NCI-H1930 (cell line): ENCODE measurements at places on chromosomes 6 and 20.

DNA sequence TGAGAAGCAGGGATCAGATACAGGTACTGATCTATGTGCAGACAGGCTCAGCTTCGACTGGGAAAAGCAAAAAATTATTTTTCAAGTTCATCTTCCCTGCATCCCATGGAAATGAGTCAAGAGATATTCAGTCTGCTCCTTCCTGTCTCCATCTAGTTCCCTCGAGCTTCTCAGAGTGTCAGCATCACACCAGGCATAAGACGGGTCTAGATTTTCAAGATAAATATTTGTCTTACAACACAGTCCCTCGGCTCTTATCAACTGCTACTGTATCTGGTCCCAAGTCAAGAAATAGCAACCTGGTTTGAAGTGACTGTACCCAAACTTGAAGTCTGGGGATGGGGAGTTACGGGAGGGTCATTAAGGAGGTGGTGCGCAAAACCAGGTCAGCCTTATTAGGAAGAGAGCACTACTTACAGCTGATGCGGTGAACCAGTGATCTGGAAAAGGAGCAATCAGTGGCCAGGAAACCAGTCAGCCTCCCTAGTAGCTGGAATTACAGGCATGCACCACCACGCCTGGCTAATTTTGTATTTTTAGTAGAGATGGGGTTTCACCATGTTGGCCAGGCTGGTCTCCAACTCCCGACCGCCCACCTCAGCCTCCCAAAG, 29.7 kb downstream of the ZMYND8 start:
- no peak for DNase-seq

DNA sequence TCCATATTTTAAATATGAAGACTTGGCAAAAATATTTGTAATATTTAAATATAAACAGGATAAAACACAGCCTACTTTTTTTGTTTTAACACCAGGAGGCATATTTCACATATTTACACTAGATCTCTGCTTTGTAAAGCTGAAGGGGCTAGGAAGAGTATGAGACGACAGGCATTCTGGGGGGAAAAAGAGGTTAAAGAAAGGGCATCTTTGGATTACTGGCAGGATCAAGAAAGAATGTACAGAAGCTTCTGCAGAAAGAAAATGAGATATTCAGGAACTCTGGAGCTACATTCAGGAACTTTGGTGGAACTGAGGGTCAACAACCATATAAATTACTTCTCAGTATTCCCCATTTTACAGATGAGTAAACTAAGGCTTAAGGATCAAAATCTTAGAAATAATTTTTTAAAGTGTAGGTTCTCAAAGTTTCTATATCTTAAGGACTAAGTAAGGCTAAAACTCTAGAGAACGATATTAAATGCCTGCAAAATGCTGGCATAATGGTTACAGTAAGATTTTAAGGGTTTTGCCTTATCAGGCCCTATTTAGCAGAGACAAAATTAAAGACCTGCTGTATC, 156.5 kb downstream of the CDK19 start:
- DNase-seq, result no peak

- DNase-seq, result no peak
Observed at GRCh38 chr20:59643615-59644061, 39.3 kb downstream of the PHACTR3 start.

GRCh38 chr6:166658792-166659150, 31.7 kb upstream of the RPS6KA2 start:
- DNase-seq, result no peak

DNA sequence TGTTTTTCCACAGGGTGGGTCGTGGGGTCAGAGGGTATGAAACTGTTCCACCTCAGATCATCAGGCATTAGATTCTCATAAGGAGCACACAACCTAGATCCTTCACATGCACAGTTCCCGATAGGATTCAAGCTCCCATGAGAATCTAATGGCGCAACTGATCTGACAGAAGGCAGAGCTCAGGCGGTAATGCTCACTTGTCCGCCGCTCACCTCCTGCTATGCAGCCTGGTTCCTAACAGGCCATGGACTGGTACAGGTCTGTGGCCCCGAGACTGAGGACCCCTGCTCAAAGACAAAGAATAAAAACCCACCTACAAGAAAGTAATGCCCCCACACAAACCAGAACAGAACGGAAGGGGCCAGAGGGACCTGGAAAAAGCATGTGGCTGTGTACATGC, 76.1 kb upstream of the SNX9 start:
- DNase-seq, result no peak

DNA sequence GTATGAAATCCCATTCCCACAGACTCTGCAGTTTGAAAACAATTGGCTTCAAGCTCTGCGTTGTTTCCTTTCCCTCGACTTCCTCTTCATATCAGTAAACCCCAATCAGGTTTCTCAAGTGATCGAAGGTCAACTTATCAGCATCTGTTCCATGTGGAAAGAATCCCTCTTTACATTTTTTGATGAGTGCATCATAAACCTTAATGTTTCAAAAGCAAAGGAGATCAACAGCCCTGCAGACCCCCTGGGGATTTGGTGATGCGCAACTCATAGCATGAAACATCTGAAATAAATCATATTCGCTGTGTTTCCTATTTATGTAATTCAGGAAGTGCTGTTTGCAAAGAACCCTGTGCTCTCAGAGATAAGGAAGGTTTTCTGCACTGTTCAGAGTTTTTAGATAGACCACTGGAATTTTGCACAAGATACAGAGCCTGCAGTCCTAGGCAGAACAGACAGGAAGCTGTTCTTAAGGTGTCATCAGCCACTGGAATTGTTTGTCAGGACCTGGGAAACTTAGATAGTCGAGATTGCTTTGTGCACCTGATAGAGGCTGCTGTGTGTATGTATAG, 216.0 kb downstream of the HIVEP2 start:
- DNase-seq, result no peak
